ENCODE measurements at places on chromosomes 4 and X.

DNA sequence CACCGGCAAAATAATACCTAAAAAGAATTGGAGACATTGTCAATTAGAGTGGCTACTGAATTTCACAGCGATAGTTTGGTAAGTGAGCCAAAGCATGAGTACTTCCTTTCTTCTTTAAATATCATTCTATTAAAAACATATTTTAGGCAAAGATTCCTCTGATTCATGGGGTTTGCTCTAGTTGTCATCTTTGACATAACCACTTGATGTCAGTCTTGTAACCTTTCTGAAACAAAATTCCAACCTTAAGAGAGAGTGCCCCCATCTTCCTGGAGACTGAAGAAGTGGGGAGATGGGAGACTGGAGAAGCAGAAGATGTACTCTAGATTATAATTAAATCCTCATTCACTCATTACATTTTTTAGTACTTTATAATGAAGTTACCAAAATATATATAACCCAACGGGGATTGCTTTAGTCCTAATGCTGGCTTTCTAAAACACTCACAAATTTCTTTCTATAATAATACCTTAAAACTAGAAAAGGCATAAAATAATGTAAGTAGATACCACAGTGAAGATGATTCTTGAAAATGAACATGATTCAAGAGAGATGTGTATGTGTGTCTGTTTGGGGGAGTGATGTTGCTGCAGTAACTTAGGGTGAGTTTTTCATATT, 96.4 kb downstream of the EMCN start:
- no peak for DNase-seq

DNA sequence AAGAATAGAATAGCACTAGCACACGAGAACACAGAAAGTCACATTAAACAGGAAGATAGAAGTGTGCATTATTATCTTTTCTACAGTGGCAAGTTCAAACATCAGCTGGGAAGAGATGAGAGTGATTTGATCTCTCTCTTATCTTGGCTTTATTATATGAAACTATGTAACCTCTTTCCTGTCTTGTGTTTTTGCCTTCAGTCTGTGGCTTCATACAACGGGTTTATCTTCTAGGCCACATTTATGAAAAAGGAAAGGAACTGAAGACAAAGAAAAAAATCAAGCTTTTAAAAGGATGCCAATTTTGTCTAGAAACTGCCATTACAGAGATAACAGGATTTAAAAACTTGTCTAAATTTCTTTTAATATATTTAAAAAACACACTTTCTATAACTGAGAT, 983.6 kb downstream of the RPA4 start:
- DNase-seq: no peak

GRCh38 chr4:66048861-66049260, 378.6 kb upstream of the EPHA5 start:
- no peak for DNase-seq

- DNase-seq: peak; percentile 77
These were observed 48.8 kb downstream of the SEPTIN11 start for GRCh38 chr4:76998251-76998901.

DNA sequence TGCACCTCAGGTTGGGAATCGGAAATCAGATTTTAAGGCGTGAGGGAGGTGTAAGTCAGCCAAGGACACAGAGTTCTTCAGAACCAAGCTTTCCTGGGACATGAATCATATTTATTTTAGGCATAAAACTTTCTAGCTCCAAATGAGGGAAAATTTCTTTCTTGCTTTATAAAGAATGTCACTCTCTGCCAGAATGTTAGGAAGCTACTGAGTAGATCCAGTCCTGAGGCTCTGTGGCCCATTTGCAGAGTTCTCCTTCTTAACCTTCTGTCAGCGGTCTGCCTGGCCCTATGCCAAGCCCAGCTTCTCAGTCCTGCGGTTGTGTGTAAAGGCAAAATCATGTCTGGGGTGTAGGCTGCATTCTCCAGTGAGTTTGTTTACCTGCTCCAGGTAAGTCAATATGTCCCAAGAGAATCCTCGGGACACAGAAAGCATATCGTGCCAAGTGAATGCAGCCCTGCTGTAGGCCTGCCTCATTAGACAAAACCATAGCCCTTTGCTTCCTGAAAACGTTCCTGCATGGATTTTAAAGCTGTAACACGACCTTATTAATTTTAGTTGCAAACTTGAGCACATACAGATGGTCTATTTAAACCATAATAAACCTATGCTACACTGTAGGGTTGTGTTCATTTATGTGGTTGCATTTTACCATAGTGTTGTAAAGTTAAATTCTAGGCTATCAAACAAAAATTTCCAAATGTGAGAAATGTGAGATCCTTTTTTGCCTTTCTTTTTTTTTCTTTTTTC, 29.2 kb upstream of the CCNI start:
- peak; percentile 88 for DNase-seq

DNA sequence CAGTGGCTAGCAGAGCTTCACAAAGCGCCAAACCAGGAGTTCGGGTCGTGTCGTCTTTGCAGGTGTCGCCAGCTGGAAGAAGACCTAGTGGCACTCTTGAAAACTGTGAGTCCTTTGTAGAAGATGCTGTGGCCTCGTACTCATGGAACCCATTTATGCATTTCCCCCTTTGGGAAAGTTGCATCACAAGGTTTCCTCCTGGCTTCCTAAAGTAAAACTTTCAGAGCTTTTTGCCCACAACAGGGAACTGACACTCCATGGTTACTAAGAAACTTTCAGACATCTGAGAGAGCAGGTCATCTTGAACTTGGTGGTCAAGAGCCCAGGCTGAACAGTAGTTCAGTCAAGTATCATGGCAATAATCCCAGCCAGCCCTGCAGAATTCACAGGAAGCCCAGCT, 15.9 kb upstream of the NOCT start:
- no peak for DNase-seq

GRCh38 chrX:155022585-155022984, at the start of gene F8:
Gene F8 (minus strand): TSS chrX:155022723. CDS start chrX:155022552, 171 bp downstream.
- no peak for DNase-seq

- no peak for DNase-seq
These were observed 588.3 kb upstream of the DIPK2B start for GRCh38 chrX:45788941-45789348.

DNA sequence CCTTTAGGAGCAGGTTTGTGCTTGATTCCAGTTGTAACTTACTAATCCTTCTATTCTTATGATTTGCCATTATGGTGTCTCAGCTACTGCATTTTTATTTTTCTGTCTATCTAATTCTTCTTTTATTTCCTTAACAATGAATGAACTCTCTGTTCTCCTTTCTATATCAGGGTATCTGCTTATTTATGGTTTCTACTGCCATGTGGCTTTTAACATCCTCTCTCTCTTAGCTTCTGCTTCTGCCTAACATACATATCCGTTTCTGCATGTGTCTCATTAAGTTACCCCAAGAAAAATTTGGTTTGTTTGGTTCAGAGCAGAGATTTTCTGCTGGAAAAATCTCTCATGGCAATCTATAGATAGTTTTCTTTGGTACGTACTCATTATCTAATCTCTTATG, 614.4 kb downstream of the RPA4 start:
- no peak for DNase-seq

DNA sequence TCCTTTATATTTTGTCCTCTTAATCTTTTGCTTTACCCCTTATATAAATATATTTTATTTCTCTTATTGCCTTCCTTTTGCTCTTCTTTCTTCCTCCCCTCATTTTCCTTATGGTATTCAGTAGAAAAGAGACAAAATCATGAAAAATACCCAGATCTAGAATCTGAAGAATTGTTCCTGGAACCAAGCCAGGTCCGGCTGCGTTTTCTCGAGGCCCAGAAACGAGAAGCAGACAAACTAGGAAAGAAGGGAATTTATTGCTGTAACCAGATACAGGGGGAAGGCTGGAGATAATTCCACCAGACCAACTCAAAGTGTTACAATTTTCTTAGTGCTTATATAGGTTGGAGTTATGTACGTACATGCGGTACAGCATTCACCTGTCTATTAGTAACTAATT, 328.7 kb downstream of the GABRG1 start:
- no peak for DNase-seq

- DNase-seq: peak; percentile 51
These were observed 708 bp downstream of the TMSB4X start for GRCh38 chrX:12975670-12975965.

GRCh38 chr4:113141901-113142346, 92.5 kb downstream of the ANK2 start:
- no peak for DNase-seq

- DNase-seq: no peak
These were observed 322.7 kb downstream of the PDHA2 start for GRCh38 chr4:96162636-96163035.

- no peak for DNase-seq
These were observed 5.5 kb downstream of the ARHGAP36 start for GRCh38 chrX:131063613-131064012.

- DNase-seq: no peak
These were observed 1416.1 kb downstream of the RPA4 start for GRCh38 chrX:98299785-98300184.

- no peak for DNase-seq
These were observed 250.3 kb downstream of the DCLK2 start for GRCh38 chr4:150328496-150328895.

- DNase-seq: no peak
These were observed 18.7 kb downstream of the APOO start for GRCh38 chrX:23888887-23889501.

DNA sequence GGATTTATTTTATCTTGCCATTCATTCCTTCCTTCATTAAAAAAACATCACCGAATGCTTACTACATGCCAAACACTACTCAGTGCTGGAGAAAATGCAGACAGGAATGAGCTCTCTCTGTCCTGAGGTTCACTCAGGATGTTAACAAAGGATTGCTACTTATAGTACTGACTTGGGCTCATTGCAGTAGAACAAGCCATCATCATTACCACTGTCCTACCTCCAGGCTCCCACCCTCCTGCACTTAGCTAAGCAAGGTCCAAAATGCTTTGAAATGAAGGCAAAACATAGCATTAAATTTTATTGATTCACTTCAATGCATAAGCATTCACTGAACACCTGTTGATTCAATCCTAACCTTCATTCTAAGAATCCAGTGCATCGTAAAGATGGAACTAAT, 159.8 kb upstream of the RADX start:
- no peak for DNase-seq

DNA sequence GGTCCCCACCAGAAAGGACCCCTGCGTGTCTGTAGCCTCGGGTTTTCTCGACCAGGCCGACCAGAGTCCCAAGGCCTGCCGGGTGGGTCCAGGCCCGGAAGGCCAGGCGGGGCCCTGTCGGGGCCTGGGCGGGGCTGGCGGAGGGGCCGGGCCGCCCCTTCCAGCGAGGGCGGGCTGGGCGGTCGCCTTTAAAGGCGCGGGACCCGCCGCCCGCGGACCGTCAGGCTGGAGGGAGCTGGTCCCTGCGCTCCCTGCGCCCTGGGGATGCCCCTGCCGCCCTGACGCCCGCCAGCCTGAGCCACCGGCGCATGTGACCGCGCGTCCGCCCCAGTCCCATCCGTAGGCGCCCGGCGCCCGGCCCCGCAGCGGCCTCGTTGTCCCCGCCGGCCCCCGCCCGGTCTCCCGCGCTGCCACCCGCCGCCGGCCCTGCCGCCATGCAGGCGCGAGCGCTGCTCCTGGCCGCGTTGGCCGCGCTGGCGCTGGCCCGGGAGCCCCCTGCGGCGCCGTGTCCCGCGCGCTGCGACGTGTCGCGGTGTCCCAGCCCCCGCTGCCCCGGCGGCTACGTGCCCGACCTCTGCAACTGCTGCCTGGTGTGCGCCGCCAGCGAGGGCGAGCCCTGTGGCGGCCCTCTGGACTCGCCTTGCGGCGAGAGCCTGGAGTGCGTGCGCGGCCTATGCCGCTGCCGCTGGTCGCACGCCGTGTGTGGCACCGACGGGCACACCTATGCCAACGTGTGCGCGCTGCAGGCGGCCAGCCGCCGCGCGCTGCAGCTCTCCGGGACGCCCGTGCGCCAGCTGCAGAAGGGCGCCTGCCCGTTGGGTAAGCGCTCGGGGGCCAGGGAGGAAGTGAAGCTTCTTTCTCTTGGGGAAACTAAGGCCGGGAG, at the start of gene HTRA3:
Gene HTRA3 (plus strand): TSS at position 220 of the 883 bp plus-strand sequence. CDS start 215 bp downstream, at position 435.
- no peak for DNase-seq

- no peak for DNase-seq
These were observed 117.4 kb upstream of the NUDT10 start for GRCh38 chrX:51215266-51215665.

DNA sequence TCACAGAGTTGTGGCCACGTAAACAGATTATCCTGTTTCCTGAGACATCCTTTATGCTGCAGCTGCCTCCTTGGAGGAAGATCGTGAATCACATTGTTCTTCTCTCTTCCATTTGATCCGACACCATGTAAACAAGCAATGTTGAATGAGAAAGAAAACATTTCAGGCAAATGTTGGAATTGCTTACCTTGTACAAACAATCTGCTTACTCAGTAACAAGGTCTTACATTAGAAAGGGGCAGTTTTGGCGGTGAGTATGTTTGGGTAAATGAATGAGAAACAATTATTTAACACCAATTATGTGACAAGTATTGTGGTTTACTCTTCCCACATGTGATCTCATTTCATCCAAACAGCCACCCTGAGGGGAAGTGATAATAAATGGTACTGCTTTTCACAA, 637.8 kb downstream of the RAB28 start:
- no peak for DNase-seq

DNA sequence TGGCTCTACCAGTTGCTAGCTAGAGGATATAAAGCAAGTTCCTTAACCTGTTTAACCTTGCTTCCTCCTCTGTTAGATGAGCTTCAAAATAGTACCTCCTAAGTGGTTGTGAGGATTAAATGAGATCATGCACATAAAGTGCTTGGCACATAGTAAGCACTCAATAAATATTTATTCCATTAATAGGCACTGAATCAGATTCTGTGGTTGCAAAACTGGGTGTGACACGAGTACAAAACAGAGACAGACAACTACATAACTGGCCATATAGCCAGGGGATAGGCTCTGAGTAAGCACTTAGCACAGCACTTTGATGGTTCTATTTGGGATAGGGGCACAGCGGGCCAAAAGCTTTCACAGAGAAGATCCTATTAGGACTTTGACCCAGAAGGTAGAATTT, 150.3 kb downstream of the RELL1 start:
- no peak for DNase-seq

DNA sequence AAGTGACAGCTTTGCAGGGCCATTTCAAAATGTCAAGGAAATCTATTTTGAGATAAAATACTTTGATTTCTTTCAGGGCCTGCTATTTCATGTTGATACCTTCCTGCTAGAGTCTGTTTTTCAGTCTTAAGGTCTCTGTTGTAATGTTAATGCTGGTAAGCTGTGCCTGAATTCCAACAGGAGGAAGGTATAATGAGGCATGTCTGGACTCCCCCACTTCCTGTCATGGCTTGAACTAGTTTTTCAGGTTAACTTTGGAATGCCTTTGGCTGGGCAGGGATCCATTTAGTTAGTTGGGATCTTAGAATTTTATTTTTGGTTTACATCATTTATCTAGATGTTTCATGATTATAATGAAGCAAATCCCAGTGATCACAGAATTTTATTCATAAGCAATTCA, 279.0 kb downstream of the CFAP47 start:
- DNase-seq: no peak

GRCh38 chr4:145130130-145130529, 32.0 kb downstream of the ABCE1 start:
- DNase-seq: no peak

- no peak for DNase-seq
These were observed 89.2 kb downstream of the DACH2 start for GRCh38 chrX:86237482-86237881.
